ENCODE measurements at places on chromosomes 6 and 20.

- peaks cover 11% of the 10 kb centered on the region for H3K27me3 ChIP-seq
- H3K4me3 ChIP-seq: no peak overlapping the region
- DNase-seq: no peak
- no peak overlapping the region for H3K27ac ChIP-seq
- peaks cover 1% of the 10 kb centered on the region for H3K36me3 ChIP-seq
These were observed 70.4 kb upstream of the PDE10A start for GRCh38 chr6:165733489-165733791.

DNA sequence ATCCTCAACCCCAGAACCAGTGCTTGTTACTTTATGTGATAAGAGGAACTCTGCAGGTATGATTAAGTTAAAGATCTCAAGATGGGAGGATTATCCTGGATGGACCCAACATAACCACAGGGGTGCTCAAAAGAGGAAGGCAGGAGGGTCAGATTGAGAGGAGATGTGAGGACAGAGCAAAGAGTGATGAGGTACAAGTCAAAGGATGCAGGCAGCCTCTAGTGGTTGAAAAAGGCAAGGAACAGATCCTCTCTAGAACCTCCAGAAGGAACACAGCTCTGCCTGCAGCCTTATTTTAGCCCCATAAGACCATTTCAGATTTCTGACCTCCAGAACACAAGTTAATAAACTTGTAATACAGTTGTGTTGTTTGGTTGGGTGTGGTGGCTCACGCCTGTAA is 41.2 kb downstream of the PDSS2 start:
- H3K4me1 ChIP-seq: no peaks in the 10 kb centered on the region
- no peaks in the 10 kb centered on the region for H3K36me3 ChIP-seq
- H3K27ac ChIP-seq: no peak overlapping the region
- H3K4me3 ChIP-seq: no peak overlapping the region
- no peak for DNase-seq

- no peak overlapping the region for H3K4me3 ChIP-seq
- DNase-seq: no peak
- H3K27me3 ChIP-seq: peaks cover 24% of the 10 kb centered on the region
- H3K4me1 ChIP-seq: peaks cover 9% of the 10 kb centered on the region
- H3K27ac ChIP-seq: no peak overlapping the region
These were observed 429.1 kb upstream of the CDH4 start for GRCh38 chr20:60822699-60823607.

GRCh38 chr6:44494011-44494501 is 106.5 kb downstream of the CDC5L start:
- peaks cover 4% of the 10 kb centered on the region for H3K27me3 ChIP-seq
- no peak overlapping the region for H3K4me3 ChIP-seq
- H3K4me1 ChIP-seq: no peaks in the 10 kb centered on the region
- H3K27ac ChIP-seq: no peak overlapping the region

- H3K4me1 ChIP-seq: peaks cover 2% of the 10 kb centered on the region
- no peak overlapping the region for H3K27ac ChIP-seq
- H3K4me3 ChIP-seq: no peak overlapping the region
These were observed 16.3 kb upstream of the ARFGEF3 start for GRCh38 chr6:138145402-138145801.

DNA sequence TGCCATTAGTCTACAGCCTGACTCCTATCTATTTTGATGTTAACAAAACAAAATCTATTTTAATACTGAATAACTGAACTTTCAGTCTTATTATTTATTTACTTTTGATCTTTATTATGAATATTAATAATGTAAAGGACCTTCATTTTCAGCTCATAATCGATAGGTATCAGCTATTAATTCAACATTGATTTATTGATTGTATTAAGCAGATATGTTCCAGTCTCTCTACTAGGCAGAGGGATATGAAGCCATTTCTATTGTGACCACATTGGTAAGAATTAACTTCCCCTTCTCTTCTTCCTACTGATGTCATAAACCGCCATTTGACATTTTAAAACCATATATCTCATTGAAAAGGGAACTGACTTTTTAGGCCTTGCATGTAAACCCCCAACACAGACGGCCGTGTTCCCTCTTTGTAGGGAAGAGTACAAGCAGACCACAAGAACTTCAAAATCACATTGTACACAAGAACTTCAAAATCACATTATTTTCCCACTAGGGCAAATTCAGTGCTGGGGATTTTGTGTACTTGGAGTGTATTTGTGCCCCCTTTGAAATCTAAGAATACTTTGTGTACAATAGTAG is 69.5 kb upstream of the FABP7 start:
- no peak for DNase-seq
- no peak overlapping the region for H3K4me3 ChIP-seq
- H3K4me1 ChIP-seq: no peaks in the 10 kb centered on the region
- H3K36me3 ChIP-seq: peaks cover 2% of the 10 kb centered on the region

All from progenitor cell of endocrine pancreas (in vitro differentiated cells).